Peyer's patch (tissue), 4 donors: ENCODE measurements at places on chromosomes 1 and 21. TPM values are rescaled to one million over a fixed set of nuclear protein-coding genes. Genes with fewer than 3 reads are reported as not detected.

GRCh38 chr1:235976490-235976889 lies 88.4 kb downstream of the NID1 start:
- H3K4me1 ChIP-seq, result peaks cover 12% of the 10 kb centered on the region
- H3K27ac ChIP-seq, result no peak overlapping the region
- H3K27me3 ChIP-seq, result no peaks in the 10 kb centered on the region
- no peak overlapping the region for H3K4me3 ChIP-seq
- DNase-seq, result no peak

DNA sequence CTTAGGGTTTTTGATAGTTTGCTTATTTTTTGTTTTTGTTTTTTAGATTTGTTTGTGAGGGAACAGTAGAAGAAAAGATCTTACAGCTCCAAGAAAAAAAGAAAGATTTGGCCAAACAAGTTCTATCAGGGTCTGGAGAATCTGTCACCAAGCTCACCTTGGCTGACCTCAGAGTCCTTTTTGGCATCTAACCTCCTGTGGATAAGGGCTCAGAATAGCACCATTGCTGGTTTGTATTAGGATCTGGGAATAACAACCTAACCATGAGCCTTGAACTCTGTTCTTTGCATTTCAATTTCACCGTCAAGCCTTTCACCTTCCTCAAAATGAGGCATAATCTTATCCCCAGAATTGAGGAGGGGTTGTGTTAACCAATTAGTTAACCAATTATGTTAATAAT lies 20.2 kb downstream of the TRIM45 start:
- H3K27ac ChIP-seq, result no peak overlapping the region
- H3K4me3 ChIP-seq, result no peak overlapping the region
- H3K36me3 ChIP-seq, result no peaks in the 10 kb centered on the region
- DNase-seq, result no peak
- no peaks in the 10 kb centered on the region for H3K4me1 ChIP-seq

- H3K27me3 ChIP-seq, result no peaks in the 10 kb centered on the region
- no peak for DNase-seq
- no peaks in the 10 kb centered on the region for H3K4me1 ChIP-seq
- no peaks in the 10 kb centered on the region for H3K36me3 ChIP-seq
- H3K27ac ChIP-seq, result peak overlapping the region; percentile 35
- H3K4me3 ChIP-seq, result no peak overlapping the region
Observed at GRCh38 chr1:112872551-112872962, 83.4 kb downstream of the SLC16A1 start.

DNA sequence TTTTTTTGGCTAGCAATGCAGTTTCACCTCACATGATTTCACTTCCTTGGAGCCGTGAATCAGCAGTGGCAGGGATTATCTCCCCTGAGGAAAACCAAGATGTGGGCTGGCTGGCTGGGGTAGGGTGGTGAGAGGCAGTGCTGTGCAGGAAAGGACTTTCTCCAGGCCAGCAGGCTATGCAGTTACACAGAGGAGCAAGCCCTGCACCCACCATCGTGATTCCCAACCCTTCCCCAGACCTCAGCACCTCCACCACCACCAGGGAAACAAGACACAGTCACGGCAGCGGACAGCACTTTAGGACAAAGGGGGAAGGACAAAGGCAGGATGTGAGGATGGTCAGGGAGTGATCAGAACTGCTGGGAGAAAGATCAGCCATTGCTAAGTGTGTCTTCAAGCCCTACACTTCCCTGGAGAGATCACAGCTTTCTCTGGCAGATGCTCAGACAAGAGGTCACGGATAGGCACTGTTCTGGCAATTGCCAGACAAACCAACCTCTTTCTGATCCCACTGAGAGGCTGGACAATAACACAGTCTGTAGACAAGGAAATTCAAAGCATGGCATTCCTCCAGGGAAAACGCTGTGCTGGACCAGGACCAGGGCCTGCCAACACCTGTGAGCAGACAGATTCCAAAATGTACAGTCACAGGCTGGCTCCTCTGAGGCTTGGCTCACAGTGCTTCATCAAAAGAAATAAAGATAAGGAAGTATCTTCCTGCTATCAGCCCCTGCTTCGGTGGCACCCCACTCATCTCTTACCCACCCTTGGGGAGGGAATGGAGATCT lies 509.4 kb downstream of the SMYD3 start:
- no peak for DNase-seq
- no peaks in the 10 kb centered on the region for H3K27me3 ChIP-seq
- no peak overlapping the region for H3K27ac ChIP-seq
- no peaks in the 10 kb centered on the region for H3K36me3 ChIP-seq

- H3K36me3 ChIP-seq, result no peaks in the 10 kb centered on the region
- no peak for DNase-seq
Observed at GRCh38 chr1:34686531-34686930, 68.3 kb upstream of the GJB5 start.

- H3K4me1 ChIP-seq, result no peaks in the 10 kb centered on the region
- H3K36me3 ChIP-seq, result no peaks in the 10 kb centered on the region
- H3K27me3 ChIP-seq, result no peaks in the 10 kb centered on the region
- no peak for DNase-seq
- no peak overlapping the region for H3K27ac ChIP-seq
- no peak overlapping the region for H3K4me3 ChIP-seq
Observed at GRCh38 chr1:25651824-25652741, 35.5 kb downstream of the MAN1C1 start.

TMEM240 gene
- total RNA-seq, result 3.6 TPM

CENPF gene
- total RNA-seq, result 23.9 TPM

CFH gene
- total RNA-seq, result 39.0 TPM
